ENCODE measurements at places on chromosomes 4 and X. TPM values are rescaled to one million over a fixed set of nuclear protein-coding genes. Genes with fewer than 3 reads are reported as not detected.

Gene PCDH18
- 0.18 TPM for total RNA-seq

Gene VCX3A
- total RNA-seq: not detected

Gene GAGE12J
- not detected for total RNA-seq

Gene PCYT1B
- 0.06 TPM for total RNA-seq

DNA sequence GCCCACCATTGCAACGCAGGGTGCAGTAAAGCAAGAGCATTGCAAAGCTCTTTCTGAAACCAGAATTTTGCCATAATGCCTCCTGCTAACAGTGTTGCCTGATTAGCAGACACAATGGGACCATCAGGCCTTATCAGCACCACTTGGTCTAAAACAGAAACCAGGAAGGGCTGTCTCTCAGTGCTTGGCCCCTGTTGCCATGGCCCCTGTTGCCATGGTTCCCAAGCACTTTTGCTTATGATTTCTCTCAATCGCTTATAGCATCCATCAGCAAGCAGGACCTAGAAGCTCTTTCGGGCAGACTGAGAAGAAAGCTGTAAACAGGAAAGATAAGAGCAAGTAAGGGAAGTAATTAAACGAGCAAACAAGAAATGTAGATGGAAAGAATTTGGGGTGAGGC is 36.8 kb downstream of the RTL5 start:
- H3K4me1 ChIP-seq: peaks cover 25% of the 10 kb centered on the region
- no peaks in the 10 kb centered on the region for H3K27me3 ChIP-seq
- DNase-seq: peak; percentile 67
- peak overlapping the region; percentile 92 for H3K27ac ChIP-seq

- no peak for DNase-seq
- no peaks in the 10 kb centered on the region for H3K36me3 ChIP-seq
- H3K27ac ChIP-seq: no peak overlapping the region
- no peaks in the 10 kb centered on the region for H3K27me3 ChIP-seq
These were observed 314.8 kb downstream of the PDHA2 start for GRCh38 chr4:96154676-96155075.

GRCh38 chrX:7852166-7852565 is 9.2 kb downstream of the VCX start:
- H3K27me3 ChIP-seq: no peaks in the 10 kb centered on the region
- DNase-seq: no peak
- no peak overlapping the region for H3K4me3 ChIP-seq
- no peaks in the 10 kb centered on the region for H3K4me1 ChIP-seq
- no peaks in the 10 kb centered on the region for H3K36me3 ChIP-seq

- H3K36me3 ChIP-seq: no peaks in the 10 kb centered on the region
- H3K4me3 ChIP-seq: no peak overlapping the region
- no peaks in the 10 kb centered on the region for H3K4me1 ChIP-seq
- DNase-seq: no peak
These were observed 15.8 kb downstream of the TRPC5 start for GRCh38 chrX:112066813-112067212.

GRCh38 chr4:4995908-4996265 is 23.4 kb downstream of the CYTL1 start:
- H3K27ac ChIP-seq: no peak overlapping the region
- H3K36me3 ChIP-seq: no peaks in the 10 kb centered on the region
- H3K4me1 ChIP-seq: peaks cover 2% of the 10 kb centered on the region
- DNase-seq: no peak
